ENCODE measurements at places on chromosomes 3 and 15.

- DNase-seq, result no peak
These were observed 3.3 kb downstream of the CYP19A1 start for GRCh38 chr15:51335087-51335486.

DNA sequence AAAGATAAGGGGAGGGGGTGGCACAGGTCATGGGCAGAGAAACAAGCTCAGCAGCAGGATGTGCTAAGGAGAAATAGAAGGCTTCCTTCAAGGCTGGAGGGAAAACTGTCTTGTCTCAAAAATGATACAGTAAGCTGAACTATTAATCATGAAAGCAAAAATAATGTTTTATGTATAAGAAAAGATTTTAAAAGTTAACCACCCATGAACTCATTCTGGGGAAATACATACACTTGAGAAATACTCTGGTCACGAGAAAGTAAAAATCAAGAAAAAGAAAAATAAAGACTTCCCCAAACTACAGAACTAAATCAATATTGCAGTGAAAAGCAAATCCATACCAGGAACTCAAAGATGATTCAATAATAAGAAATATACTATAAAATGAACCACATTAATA lies 80.7 kb downstream of the KLF13 start:
- no peak for DNase-seq

- DNase-seq, result no peak
These were observed 90.7 kb downstream of the SCN11A start for GRCh38 chr3:38960953-38961622.

DNA sequence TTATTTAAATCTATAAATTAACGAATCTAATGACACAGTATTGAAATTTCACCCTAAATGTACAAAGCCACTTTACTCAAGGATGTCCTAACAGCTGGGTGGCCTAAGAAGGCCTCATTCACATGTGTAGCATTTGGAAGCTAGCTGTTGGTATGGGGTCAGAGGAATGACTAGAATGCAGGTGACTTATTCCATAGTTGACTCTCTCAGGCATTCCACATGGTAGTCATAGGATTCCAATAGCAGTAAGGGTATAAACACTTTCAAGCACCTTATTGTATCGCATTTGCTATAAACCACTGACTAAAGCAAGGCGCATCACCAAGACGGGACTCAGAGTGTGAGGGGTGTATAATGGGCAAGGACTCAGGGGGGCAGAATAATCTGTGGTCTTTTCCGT lies 294.8 kb upstream of the EPHA3 start:
- no peak for DNase-seq

DNA sequence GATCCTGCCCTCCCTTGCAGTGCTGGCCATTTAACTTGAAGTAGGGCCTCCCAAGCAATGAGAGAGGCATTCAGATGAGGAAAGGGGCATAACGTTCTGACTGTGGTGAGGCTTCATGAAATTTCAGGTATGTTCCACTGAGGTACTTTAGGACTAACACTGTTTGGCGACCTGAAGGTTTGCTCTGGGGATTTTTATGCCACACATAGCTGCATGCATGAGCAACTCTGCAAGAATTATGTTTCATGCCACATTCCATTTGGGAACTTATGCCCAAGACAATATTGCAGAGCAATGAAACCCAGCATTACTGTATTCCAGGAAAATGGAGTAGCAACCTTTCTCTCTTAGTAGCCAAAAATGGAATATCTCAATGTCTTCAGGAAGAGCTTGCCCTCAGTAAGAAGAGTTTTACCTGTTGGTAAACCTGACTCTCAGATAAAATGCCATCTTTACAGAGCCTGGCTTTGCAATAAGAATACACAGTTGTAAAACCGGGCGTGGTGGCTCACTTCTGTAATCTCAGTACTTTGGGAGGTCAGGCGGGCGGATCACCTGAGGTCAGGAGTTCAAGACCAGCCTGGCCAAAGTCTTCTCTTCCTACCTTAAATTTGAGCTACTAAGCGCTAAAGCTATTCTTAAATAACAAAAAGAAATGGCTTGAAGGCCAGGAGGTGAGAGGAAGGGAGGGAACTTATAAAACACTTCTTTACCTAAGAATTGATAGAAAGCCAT lies 16.7 kb upstream of the TBL1XR1 start:
- no peak for DNase-seq

DNA sequence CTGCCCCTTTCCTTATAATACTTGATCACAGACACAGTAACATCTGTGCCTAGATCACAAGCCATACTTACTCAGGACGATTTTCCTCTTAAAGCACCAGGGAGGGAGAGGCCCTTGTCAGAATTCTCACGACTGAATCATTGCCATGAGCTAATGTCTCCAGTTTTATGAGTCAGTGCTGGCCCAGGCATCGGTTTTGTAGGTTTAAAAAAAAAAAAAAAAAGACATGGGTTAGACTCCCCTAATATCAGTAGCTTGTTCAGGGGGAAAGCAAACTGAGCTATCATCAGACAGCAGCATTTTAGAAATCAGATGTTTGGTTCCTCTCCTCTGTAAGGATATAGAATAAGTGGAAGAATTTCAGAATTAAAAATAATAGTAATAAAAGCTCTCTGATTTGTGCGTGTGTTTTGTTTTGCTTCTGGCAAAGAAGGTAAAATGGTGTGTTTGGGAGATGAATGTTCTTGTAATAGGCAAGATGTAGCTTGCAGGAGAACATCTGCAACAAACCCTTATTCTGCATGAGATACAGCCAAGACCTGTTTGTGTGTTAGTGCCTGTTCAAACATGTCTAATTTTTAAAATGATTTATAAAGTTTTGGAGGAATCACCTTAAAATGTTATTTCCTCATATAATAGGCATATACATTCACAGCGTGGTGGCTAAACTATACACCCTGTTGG lies 193.6 kb downstream of the TP63 start:
- DNase-seq, result no peak

GRCh38 chr15:53843869-53844569 lies 84.6 kb upstream of the WDR72 start:
- no peak for DNase-seq

- DNase-seq, result no peak
These were observed 216.4 kb upstream of the SLC2A2 start for GRCh38 chr3:171242951-171243350.

- no peak for DNase-seq
These were observed 106.1 kb upstream of the FRMD4B start for GRCh38 chr3:69491975-69492374.

GRCh38 chr3:151599103-151599672 lies 134.5 kb upstream of the AADACL2 start:
- no peak for DNase-seq

DNA sequence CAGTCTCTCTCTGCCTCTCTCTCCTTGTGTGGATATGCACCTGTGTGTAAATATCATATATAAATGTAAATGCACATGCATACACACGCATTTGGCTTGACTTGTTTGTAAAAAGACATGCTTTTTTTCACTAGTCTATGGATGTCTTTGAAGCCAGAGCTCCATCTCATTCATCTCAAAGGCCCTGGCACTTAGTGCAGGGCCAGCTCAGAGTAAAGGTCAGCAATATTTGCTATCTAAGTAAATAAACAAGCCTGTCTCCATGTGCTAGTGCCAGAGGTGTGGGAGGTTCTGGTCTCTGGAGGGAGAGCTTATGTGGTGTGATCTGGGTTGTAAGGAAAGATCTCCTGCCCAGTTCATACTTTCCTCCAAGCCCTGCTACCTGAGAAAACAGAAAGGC lies 5.6 kb downstream of the CLSTN2 start:
- DNase-seq, result no peak

GRCh38 chr15:52733696-52734255 lies 54.6 kb upstream of the ATOSA start:
- no peak for DNase-seq

DNA sequence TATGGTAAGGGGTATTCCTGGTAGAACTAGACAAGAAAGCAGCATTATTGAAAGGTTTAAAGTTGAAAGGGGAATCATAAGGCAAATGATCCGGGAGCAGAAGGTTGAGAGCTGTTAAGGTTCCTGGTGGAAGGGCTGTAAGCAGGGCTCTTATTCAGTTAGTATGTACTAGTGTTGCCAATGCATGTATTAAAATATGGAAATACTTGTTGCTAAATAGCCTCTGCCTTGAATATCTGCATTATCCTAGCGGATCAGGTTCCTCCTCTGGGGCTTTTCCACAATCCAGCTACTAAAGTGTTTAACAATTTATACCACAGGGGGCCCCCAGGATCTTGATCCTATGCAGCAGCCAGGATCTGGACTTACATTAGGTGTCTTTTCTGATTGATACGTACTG lies 7.3 kb upstream of the COPB2 start:
- no peak for DNase-seq

DNA sequence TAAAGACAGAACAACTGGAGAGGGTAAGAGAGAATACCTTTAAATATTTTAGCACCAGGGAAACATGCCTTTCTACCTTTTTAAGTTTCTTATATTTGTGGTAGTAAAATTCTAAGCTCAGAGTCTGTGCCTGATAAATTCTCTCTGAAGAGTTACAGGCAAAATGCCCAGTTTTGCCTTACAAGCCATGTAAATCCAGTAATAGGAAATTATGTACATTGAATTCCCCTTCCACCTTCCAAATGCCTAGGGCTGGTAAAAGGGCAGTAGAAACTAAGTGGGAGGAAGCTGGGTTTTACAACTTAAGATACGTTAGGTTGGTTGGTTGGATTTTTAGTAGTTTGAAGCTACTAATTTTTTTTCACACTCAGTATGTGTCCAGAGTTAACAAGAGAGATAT lies 43.1 kb upstream of the TP63 start:
- DNase-seq, result no peak

Data from activated CD4-positive, CD25-positive, alpha-beta regulatory T cell (primary cell).